ENCODE measurements at places on chromosomes 6 and 20.

DNA sequence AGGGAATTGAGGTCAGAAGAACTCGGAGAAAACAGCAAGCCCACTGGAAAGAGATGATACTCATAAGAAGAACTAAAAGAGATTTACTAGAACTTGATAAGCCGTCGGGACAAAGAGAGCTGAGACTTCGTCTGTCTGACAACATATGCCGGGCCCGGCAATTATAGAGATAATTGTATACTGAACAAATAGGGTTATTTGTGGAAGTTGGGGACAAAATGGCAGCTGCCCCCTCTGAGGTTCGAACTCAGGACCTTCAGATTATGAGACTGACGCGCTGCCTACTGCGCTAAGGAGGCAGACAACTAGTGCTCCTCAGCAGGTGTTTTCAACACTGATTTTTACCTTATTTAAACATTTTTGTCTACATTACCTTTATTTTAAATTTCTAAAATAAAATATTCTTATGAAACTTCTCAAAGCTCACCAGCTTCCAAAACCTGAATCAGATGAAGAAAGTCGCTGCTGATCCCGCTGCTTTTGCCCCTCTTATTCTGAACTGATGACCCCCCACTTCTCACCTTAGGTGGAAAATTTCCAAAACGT, 29.3 kb upstream of the TRIM27 start:
- DNase-seq = peak; percentile 67

DNA sequence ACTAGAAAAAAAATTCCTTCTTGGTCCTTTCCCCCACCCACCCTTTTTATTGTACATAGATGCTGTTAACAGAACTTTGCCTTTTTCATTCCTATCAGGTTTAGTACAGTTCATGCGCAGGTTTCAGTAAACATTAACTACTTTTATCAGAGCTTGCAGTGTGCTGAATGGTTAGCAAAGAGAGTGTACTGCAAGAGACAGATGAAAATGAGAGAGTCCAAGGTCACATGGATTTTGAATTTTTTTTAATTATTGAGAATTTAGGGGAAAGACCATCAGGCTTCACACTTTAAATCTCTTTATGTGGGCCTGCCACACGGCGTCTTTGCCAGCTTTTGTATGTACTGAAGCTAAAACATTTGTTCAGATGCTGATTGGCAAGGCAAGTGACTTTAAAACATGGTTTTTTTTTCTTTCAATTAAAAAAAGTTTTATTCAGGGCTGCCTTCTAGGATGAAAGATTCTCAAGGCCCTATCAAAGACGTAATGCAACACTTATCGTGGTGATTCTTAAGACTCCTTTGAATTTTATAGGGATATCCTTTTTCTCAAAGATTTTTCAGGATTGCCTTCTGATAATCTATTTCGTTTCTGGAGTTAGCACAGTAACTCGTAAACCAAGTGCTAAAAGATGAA, 32.2 kb downstream of the RREB1 start:
- no peak for DNase-seq

DNA sequence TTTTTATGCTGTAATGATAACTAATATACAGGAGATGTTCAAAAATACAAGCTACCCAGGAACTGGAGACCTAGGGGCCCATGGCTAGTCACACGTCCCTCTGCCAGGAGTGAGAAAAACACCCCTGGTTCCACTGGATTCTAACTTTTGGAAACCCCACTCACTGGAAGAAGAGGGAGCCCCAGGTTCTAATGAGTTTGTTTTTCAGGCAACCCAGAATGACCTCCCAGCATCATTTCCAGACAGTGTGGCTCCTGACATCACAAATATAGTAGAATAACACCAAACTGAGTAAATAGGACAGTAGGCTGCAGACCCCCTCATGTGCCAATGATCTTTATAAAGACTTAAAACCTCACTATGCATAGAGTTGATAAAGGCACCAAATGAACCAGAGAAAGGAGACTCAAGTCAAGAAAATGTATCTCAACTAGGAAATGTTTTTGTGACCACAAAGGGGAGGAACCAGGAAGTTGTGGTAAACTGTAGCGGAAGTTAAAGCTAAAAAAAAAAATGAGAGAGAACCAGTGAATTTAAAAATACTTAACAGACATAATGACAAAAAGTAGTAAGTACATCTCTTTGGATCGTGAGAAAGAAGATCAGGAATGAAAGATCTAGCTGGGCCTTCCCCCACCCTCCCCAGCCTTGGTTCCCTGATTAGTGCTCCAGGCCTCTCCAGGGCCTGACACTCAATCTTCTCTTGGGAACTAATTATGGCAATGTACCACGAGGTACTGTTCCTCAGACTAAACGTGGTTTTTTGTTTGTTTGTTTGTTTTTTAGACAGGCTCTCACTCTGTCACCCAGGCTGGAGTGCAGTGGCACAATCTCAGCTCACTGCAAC, 19.8 kb downstream of the HLA-E start:
- DNase-seq = peak; percentile 26

- peak; percentile 93 for DNase-seq
These were observed 69.0 kb upstream of the STXBP5 start for GRCh38 chr6:147135211-147135681.

DNA sequence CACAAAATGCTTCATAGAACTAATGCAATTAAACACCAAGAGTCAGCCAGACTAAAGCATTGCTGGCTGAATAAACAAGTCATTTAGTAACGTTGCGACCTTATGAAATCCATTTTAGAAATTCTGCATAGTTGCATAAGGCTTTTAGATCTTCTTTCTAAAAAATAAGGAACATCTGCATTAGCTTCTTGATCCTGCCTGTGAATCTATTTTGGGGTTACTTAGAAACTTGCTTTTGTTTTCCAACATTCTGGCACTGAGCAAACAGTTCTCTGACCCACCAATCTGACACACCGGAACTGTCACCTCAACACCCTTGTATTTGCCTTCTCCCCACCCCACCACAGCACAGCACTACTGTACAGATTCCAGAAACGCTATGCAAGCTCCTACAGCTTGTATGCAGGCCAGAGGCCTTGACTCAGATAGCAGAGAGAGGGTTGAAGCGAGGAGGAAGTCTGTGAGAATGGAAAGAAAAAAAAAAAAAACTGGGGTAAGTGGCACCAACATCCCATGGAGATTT, 55.0 kb downstream of the KIF13A start:
- DNase-seq = peak; percentile 69

GRCh38 chr6:157995458-157995857, 13.8 kb downstream of the SYNJ2 start:
- no peak for DNase-seq

- DNase-seq = peak; percentile 89
These were observed 179.3 kb downstream of the CARMIL1 start for GRCh38 chr6:25458485-25458884.

DNA sequence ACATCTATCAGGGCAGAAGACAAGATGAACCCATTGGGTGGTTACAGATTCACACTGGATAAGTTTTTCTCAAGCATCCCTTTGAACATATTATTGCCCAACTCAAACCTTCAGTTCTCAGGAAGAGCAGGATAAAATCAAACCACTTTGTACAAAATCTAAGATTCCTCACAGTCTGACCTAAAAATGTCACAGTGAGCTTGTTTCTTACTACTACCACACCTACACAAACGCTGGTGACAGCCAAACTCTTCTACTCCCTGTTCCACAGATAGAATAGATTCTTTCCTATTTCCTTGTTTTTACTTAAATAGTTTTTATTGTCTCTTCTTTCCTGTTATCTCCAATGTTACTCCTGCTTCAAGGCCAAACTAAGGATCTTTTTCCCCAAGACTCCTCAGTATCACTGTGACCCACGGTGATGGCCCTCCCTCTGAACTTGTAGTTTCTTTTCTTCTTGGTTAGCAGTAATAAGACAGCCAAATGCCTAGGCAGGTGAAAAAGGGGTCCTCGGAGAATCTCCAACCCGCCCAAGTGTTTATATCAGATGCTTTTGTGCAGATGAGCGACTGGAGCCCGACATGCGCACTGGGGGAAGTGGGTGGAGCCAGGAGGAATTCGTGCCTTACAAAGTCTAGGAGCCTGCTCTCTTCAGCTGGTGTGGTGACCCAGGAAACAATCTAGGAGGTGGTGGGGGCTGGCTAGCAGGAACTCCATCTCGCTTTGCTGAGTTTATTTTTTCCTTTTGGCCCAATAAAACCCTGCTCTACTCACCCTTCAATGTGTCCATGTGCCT, 53.4 kb downstream of the SEL1L2 start:
- DNase-seq = no peak

GRCh38 chr6:16494793-16495192, 256.4 kb downstream of the GMPR start:
- DNase-seq = peak; percentile 51

GRCh38 chr6:164346631-164347030, 932.1 kb downstream of the QKI start:
- DNase-seq = no peak

- DNase-seq = peak; percentile 90
These were observed 98.6 kb upstream of the MRPS10 start for GRCh38 chr6:42315991-42316970.

- peak; percentile 100 for DNase-seq
These were observed 4.0 kb upstream of the GZF1 start for GRCh38 chr20:23357767-23358562.

All from epithelial cell of esophagus (primary cell).